ENCODE measurements at places on chromosomes 16 and 17.

- no peak overlapping the region for H3K27ac ChIP-seq
- no peak overlapping the region for H3K4me3 ChIP-seq
- H3K27me3 ChIP-seq: no peaks in the 10 kb centered on the region
Measured at GRCh38 chr16:74101379-74102137, 195.1 kb upstream of the PSMD7 start.

DNA sequence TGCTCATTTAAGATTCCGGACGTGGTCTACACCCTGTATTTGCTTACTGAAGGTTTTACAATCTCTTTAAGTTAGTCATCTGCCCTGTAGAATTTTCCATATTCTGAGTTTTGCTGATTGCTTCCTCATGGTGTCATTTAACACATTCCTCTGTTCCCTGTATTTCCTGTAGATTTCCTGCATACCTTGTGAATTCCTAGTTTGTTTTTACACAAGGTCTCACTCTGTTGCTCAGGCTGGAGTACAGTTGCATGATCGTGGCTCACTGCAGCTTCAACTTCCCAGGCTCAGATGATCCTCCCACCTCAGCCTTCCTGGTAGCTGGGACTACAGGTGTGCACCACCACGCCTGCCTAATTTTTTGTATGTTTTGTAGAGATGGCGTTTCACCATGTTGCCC, 66.8 kb downstream of the CMIP start:
- peaks cover 2% of the 10 kb centered on the region for H3K36me3 ChIP-seq
- no peaks in the 10 kb centered on the region for H3K27me3 ChIP-seq
- H3K4me1 ChIP-seq: peaks cover 12% of the 10 kb centered on the region
- H3K4me3 ChIP-seq: no peak overlapping the region

- no peak overlapping the region for H3K4me3 ChIP-seq
- no peak for DNase-seq
- H3K36me3 ChIP-seq: no peaks in the 10 kb centered on the region
- H3K4me1 ChIP-seq: peaks cover 5% of the 10 kb centered on the region
Measured at GRCh38 chr16:88378836-88379693, 3.7 kb upstream of the ZNF469 start.

GRCh38 chr16:23394141-23394831, 58.7 kb downstream of the COG7 start:
- no peaks in the 10 kb centered on the region for H3K4me1 ChIP-seq
- H3K4me3 ChIP-seq: no peak overlapping the region
- peaks cover 92% of the 10 kb centered on the region for H3K36me3 ChIP-seq
- DNase-seq: no peak
- no peaks in the 10 kb centered on the region for H3K27me3 ChIP-seq
- no peak overlapping the region for H3K27ac ChIP-seq

DNA sequence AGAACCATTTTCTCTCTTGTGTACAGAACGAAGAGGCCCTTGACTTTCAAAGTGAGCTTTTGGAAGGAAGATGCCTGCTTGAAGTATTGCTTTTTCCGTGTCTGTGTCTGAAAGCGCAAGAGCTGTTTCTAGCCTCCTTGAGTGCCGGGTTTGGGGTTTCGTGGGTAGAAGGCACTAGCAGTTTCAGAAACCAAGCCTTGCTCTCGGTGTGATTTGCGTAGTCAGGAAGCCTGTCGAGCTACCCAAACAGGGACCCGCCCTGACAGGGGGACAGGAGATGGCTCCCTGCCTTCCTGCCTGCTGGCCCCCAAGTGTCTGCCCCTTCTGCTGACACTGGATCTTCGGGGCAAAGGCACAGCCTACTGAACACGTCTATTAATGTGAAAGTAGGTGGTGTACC, 322.0 kb downstream of the MAF start:
- peak; percentile 70 for DNase-seq
- peak overlapping the region; percentile 61 for H3K4me3 ChIP-seq
- peak overlapping the region; percentile 92 for H3K27ac ChIP-seq
- H3K27me3 ChIP-seq: peaks cover 29% of the 10 kb centered on the region

DNA sequence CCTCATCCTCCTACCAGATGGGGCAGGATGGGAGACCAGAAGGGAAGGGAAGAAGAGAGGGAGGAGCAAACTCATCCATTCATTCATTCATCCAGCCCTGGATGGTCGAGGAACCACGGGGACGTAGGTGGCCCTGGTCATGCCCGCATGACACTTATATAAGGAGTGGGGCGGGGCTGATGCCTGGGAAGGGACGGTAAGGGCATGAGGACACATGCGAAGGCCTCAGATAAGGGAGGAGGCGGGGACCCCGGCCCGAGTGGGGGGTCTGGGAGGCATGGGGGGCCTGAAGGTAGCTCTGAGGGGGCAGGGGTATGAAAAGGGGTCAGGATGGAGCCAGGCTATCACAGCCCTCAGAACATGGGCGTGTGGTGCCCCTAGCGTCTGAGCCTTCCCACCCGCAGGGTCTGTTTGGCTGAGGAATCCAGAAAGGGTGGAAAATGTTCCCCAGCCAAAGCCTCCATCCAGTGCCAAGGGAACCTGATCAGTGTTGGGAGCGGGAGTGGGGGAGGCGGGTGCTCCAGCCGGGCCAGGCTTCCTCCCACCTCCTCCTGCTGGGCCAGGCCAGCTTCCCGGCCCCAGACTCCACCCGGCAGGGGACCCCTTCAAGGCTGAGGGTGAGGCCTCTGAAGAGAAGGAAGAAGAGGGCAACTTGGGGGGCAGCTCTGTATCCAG, 17.6 kb upstream of the CD79B start:
- H3K4me1 ChIP-seq: peaks cover 28% of the 10 kb centered on the region
- H3K27me3 ChIP-seq: no peaks in the 10 kb centered on the region
- no peak for DNase-seq
- H3K27ac ChIP-seq: no peak overlapping the region

DNA sequence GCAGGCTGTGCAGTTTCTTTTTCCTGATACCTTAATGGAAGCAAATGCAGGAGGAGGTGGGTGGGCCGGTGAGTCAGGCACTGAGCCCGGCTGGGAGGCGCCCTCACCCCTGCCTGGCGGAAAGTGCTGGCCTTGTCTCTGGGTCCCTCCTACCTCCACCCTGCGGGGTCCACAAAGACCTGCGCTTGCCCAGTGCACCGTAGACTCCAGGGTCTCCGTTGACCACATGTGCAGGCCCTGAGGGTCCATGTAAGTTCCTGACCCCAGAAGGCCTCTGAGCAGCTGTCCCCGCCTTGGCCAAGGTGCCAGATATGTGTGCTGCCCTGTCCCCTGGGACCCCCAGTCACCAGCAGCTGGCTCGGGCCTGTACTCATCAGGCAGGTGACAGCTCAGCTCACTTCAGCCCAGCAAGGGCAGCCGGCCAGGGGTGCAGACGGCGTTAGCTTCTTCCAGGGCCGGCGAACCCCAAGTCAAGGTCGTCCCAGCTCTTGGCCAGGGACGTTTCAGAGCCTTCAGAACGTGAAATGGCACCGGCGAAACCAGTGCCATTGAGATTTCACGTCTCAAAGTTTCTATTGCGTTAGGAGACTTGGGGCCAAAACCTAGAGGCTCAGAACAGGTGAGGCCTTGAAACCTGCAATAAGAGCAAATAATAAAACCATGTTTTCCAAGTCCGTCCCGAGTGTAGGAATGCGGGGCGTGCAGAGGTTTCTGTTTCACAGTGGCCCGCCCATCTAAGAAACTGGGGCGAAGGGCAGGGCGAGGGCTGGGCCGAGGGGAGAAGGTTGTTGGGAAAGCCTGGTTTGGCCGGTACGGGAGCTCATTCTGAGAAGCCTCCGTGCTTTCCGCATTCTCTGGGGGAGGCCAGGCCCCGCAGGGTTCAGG, 12.1 kb downstream of the METRNL start:
- H3K27me3 ChIP-seq: no peaks in the 10 kb centered on the region
- peaks cover 36% of the 10 kb centered on the region for H3K36me3 ChIP-seq
- H3K27ac ChIP-seq: no peak overlapping the region
- H3K4me1 ChIP-seq: peaks cover 2% of the 10 kb centered on the region

- no peak for DNase-seq
- no peak overlapping the region for H3K4me3 ChIP-seq
- H3K27ac ChIP-seq: no peak overlapping the region
Measured at GRCh38 chr17:37116671-37117185, 168.0 kb downstream of the AATF start.

DNA sequence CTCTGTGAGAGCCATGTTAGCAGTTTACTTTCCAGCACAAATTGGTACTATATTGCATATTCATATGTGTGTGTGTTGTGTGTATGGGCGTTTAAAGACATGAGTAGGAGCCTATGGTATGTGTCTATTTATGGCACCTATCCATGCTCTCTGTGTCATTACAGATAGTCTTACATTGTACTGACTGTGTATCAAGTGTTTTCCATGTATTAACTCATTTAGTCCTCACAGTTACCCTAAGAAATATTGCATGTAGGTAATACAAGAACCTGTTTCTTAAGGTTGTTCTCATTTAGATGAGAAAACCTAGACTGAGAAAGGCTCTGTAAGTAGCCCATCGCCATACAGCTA, 1.6 kb downstream of the ALG1 start:
- H3K4me3 ChIP-seq: peak overlapping the region; percentile 99
- H3K36me3 ChIP-seq: peaks cover 56% of the 10 kb centered on the region
- no peaks in the 10 kb centered on the region for H3K27me3 ChIP-seq
- no peak for DNase-seq

- H3K4me3 ChIP-seq: no peak overlapping the region
- DNase-seq: no peak
- no peak overlapping the region for H3K27ac ChIP-seq
- H3K36me3 ChIP-seq: no peaks in the 10 kb centered on the region
- H3K27me3 ChIP-seq: no peaks in the 10 kb centered on the region
Measured at GRCh38 chr17:81049973-81050551, 15.1 kb downstream of the BAIAP2 start.

DNA sequence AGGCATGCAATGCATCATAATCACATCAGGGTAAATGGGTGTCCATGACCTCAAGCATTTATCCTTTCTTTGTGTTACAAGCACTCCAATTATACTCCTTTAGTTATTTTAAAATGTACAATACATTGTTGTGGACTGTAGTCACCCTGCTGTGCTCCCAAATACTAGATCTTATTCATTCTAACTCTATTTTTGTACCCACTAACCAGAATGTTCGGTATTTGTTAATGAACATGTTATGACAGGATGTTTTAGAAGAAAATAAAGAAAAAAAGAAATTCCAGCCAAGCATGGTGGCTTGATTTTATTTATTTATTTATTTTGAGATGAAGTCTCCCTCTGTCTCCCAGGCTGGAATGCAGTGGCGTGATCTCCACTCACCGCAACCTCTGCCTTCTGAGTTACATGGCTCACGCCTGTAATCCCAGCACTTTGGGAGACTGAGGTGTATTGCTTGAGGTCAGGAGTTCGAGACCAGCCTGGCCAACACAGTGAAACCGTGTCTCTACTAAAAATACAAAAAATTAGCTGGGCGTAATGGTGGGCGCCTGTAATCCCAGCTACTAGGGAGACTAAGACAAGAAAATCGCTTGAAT, 1.8 kb upstream of the NDE1 start:
- no peaks in the 10 kb centered on the region for H3K27me3 ChIP-seq
- peaks cover 25% of the 10 kb centered on the region for H3K36me3 ChIP-seq
- H3K27ac ChIP-seq: no peak overlapping the region
- DNase-seq: no peak
- H3K4me3 ChIP-seq: no peak overlapping the region

DNA sequence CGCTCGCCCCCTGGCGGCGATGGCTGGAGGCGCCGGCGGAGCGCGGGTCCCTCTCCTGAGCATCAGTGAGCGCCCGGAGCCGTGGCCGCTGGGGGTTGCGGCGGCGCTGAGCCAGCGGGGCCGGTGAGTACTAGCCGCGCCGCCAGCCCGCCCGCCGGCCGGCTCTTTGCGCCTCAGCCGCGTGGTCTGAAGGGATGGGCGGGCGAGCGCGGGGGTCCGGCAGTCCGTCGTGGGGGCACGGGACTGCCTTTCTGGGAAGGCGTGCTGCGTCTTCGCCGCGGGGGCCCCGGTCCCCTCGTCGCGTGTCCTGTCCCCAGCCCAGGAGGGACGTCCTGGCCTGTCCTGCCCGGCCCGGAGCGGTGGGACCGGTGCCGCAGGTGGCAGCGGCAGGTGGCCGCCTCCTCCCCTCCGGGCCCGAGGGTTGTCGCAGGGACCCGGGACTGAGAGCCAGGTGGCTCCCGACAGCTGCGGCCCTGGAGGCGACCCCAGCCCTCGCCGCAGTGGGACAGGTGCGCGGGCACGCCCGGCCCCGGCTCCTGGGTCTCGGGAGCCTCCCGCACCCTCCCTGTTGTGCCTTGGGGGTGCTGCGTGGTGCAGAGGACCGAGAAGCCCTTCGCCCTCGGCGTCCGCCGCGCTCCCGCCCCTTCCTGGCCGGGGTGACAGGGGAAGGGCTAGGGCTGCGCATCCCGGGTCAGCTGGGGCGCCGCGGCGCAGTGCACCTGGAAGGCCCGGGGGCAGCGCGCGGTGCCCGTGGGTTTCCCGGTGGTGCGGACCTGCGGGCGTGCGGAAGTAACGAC, at the start of gene SPECC1:
Gene SPECC1 (plus strand): TSS at position 58 of the 797 bp plus-strand sequence. CDS start 87,293 bp downstream, outside the sequence.
- H3K4me1 ChIP-seq: peaks cover 14% of the 10 kb centered on the region
- H3K27ac ChIP-seq: no peak within 1 kb of the TSS
- H3K27me3 ChIP-seq: peaks cover 55% of the 10 kb centered on the region
- H3K36me3 ChIP-seq: no peaks in the 10 kb centered on the region
- DNase-seq: peak; percentile 95

DNA sequence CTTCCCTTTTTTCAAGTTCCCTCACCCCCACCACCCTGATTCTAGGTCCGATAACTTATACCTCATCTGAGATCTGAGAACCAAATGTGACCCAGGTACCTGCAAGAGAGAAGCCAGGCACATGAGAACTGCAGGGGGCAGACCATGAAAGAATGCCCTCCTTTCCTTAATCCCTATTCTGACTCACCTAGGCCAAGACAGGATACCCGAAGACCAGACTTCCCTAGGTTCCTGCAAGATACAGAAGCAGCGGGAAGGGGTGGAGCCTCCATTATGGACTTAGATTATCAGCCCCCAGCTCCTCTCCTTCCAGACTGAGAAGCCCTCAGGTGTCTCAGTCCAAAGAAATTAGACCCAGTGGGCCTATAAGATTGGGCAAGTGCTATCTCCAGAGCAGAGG, 2.1 kb downstream of the KCNAB3 start:
- DNase-seq: no peak
- no peaks in the 10 kb centered on the region for H3K27me3 ChIP-seq
- peaks cover 66% of the 10 kb centered on the region for H3K36me3 ChIP-seq
- H3K4me1 ChIP-seq: peaks cover 32% of the 10 kb centered on the region
- peak overlapping the region; percentile 24 for H3K27ac ChIP-seq
- no peak overlapping the region for H3K4me3 ChIP-seq

DNA sequence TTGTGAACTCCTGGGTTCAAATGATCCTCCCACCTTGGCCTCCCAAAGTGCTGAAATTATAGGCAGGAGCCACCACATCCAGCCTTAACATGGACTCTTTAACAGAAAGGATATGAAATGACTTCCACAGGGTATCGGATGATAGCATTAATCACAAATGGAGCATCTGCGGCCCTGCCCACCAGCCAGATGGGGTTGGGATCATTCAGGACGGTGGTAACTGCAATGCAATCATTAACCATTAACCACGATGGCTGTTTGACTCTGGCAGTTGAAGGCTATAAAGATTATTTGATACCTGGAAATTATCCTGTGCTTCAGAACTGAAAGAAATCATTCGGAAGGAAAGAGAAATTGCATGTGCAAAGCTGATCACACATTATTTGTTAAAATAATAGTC, 5.3 kb upstream of the CHST5 start:
- no peak overlapping the region for H3K4me3 ChIP-seq
- DNase-seq: no peak
- peaks cover 2% of the 10 kb centered on the region for H3K4me1 ChIP-seq
- no peak overlapping the region for H3K27ac ChIP-seq
- H3K27me3 ChIP-seq: no peaks in the 10 kb centered on the region

Data from activated T-cell treated with anti-CD3 and anti-CD28 coated beads, Interleukin-2, amount 50 U/mL, for 24 hours (primary cell).